Motor neuron (in vitro differentiated cells): ENCODE measurements at places on chromosomes 6 and 20.
A peak's percentile ranks its signal among the peaks of the same experiment; 100 is the strongest.

GRCh38 chr6:142945049-142945445 lies at the start of gene HIVEP2:
Gene HIVEP2 (minus strand): TSS chr6:142945176. CDS start chr6:142774738, 170,438 bp downstream.
- ATAC-seq, result peak; percentile 60

GRCh38 chr6:144064402-144065212 lies 30.8 kb downstream of the SF3B5 start:
- peak; percentile 29 for ATAC-seq

DNA sequence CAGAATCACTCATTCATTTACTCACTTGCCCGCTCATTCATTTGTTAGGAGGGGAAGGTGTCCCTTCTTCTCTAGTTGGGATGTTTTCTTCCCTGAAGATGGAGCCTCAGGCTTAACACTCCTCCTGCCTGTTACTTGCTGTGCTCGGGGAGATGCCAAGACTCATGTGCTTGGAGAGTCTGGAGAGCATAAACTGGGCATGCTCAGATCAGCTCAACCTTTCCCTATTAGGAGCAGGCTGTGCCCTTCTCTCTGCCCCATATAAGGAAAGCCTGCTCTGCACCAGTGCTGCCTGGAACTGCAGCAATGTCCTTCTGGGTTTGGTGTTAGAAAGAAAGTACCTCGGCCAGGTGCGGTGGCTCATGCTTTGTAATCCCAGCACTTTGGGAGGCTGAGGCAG lies 18.0 kb upstream of the UBE2V1 start:
- no peak for ATAC-seq

GRCh38 chr20:48629069-48629959 lies 198.5 kb downstream of the PREX1 start:
- ATAC-seq, result no peak

DNA sequence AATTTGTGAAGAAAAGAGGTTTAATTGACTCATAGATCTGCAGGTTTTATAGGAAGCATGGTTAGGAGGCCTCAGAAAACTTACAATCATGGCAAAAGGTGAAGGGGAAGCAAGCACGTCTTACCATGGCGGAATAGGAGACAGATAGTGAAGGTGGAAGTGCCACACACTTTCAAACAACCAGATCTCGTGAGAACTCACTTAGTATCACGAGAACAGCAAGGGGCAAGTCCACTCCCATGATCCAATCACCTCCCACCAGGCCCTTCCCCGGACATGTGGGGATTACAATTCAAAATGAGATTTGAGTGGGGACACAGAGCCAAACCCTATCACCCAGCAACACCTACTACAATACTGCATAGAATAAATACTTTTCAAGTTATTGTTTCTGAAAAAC lies 7.3 kb upstream of the HEBP2 start:
- ATAC-seq, result no peak

- ATAC-seq, result no peak
Observed at GRCh38 chr6:6357032-6357431, 36.6 kb upstream of the F13A1 start.

DNA sequence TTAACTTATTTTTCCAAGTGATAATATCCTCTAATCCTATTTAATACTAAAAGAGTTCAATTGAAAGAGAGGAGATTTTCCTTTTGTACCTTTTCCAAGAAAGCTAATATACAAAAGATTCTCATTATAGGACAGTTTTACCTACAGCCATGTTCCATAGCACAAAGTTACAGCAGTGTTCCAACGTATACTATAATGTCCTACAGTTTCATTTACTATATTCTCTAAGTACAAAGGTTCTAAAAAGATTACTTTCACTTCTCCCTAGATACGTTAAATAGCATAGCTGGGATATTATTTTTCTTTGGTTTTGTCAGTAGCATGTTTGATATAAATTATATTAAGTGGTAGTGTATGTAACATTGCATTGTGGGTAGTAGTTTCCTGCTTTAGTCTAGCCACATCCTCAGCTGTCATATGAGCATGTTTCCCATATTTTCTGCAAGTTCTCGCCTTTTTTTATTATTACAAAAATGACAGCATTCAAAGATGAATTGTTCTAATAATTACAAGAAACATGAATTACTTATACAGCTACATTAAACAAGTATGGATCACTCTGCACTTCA lies 4.4 kb upstream of the RUNX2 start:
- ATAC-seq, result no peak

DNA sequence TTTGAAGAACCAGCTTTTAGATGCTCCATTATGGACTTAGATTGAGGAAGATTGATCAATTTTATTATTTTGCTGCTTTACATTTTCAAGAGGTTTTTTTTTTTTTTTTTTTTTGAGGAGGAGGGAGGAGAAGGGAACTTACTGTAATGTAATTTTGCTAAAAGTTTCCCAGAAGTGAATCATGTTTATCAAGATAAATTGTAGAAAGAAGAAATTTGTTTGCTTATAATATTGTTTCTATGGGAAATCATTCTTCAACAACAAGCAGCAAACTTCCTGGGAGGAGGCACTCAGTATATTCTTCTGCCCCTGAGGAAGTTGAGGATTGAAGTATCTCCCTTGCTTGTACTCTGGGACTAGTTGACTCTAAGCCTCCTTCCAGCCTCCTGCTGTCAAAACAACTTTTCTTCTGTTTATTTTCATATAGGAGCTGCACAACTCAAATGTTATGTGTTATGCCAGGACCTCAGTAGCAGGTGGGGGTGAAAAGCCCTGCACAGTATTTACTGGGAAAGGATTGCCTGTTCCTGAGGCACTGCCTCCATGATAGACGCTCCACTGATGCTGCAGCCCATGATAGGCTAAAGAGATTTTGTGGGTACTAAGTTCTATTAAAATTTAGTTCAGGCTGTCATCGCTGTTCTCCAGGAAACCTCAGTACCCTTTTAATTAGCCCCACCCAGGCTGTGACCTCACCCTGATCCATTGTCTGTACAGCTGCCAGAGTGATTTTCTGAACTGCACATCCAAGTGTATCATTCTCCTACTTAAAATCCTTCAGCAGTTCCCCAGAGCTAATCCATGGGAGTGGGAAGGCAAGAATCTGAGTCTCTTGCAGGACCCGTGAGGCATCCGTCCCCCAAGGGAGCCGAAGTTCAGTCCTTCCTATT lies 51.9 kb downstream of the CARMIL1 start:
- ATAC-seq, result peak; percentile 53

DNA sequence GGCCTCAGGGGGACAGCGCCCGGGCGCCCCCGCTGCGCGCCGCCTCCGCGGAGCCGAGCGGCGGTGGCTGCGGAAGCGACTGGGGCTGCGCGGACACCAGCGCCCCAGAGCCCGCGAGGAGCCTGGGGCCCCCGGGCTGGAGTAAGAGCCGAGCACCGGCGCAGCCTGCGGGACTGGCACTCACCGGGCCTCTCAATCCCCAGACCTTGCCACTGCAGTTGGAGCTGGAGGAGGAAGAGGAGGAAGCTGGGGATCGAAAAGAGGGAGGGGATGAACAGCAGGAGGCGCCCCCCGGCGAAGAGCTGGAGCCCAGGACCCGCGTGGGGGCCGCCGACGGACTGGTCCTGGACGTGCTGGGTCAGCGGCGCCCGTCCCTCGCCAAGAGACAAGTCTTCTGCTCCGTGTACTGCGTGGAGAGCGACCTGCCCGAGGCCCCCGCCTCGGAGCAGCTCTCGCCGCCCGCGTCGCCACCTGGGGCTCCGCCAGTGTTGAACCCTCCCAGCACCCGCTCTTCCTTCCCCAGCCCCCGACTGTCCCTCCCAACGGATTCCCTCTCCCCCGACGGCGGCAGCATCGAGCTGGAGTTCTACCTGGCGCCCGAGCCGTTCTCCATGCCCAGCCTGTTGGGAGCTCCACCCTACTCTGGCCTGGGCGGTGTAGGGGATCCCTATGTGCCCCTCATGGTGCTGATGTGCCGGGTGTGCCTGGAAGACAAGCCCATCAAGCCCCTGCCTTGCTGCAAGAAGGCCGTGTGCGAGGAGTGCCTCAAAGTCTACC lies 590 bp downstream of the RNF217 start:
- peak; percentile 55 for ATAC-seq

- ATAC-seq, result peak; percentile 90
Observed at GRCh38 chr6:20367743-20368485, 33.8 kb upstream of the E2F3 start.

GRCh38 chr6:6166064-6166463 lies 154.4 kb downstream of the F13A1 start:
- ATAC-seq, result no peak

GRCh38 chr6:134009876-134010275 lies 42.5 kb downstream of the SLC2A12 start:
- no peak for ATAC-seq
